ENCODE measurements at places on chromosomes 2 and 18.

- no peak overlapping the region for H3K4me3 ChIP-seq
- H3K27ac ChIP-seq: no peak overlapping the region
- H3K36me3 ChIP-seq: no peaks in the 10 kb centered on the region
- no peaks in the 10 kb centered on the region for H3K4me1 ChIP-seq
- H3K27me3 ChIP-seq: no peaks in the 10 kb centered on the region
- no peak for DNase-seq
These were observed 128.5 kb upstream of the SP5 start for GRCh38 chr2:170586571-170587095.

- DNase-seq: no peak
- H3K27me3 ChIP-seq: no peaks in the 10 kb centered on the region
- H3K27ac ChIP-seq: no peak overlapping the region
- H3K4me1 ChIP-seq: no peaks in the 10 kb centered on the region
These were observed 108.5 kb upstream of the COL3A1 start for GRCh38 chr2:188865681-188866080.

GRCh38 chr2:65960953-65961352, 474.0 kb upstream of the MEIS1 start:
- no peak overlapping the region for H3K4me3 ChIP-seq
- 0 out of 2 replicates have a peak, but pooled peaks cover 3% of the 10 kb centered on the region for H3K4me1 ChIP-seq
- no peak overlapping the region for H3K27ac ChIP-seq
- H3K36me3 ChIP-seq: no peaks in the 10 kb centered on the region
- H3K27me3 ChIP-seq: no peaks in the 10 kb centered on the region

- no peak overlapping the region for H3K27ac ChIP-seq
- no peak for DNase-seq
- no peaks in the 10 kb centered on the region for H3K36me3 ChIP-seq
- no peaks in the 10 kb centered on the region for H3K27me3 ChIP-seq
- no peak overlapping the region for H3K4me3 ChIP-seq
These were observed 36.4 kb upstream of the FOSL2 start for GRCh38 chr2:28356095-28356911.

- H3K36me3 ChIP-seq: no peaks in the 10 kb centered on the region
- no peak for DNase-seq
- H3K4me1 ChIP-seq: no peaks in the 10 kb centered on the region
- H3K27ac ChIP-seq: no peak overlapping the region
- no peak overlapping the region for H3K4me3 ChIP-seq
These were observed 19.0 kb downstream of the CRACDL start for GRCh38 chr2:98917031-98917471.

- peaks cover 4% of the 10 kb centered on the region for H3K36me3 ChIP-seq
- H3K4me1 ChIP-seq: no peaks in the 10 kb centered on the region
- H3K27ac ChIP-seq: no peak overlapping the region
- no peaks in the 10 kb centered on the region for H3K27me3 ChIP-seq
- peak; percentile 34 for DNase-seq
- no peak overlapping the region for H3K4me3 ChIP-seq
These were observed 152.9 kb upstream of the DNMT3A start for GRCh38 chr2:25494616-25495015.

- no peak overlapping the region for H3K27ac ChIP-seq
- DNase-seq: no peak
- no peaks in the 10 kb centered on the region for H3K27me3 ChIP-seq
- no peak overlapping the region for H3K4me3 ChIP-seq
- H3K4me1 ChIP-seq: peaks cover 2% of the 10 kb centered on the region
These were observed 640.6 kb downstream of the EPHA4 start for GRCh38 chr2:220931491-220931890.

DNA sequence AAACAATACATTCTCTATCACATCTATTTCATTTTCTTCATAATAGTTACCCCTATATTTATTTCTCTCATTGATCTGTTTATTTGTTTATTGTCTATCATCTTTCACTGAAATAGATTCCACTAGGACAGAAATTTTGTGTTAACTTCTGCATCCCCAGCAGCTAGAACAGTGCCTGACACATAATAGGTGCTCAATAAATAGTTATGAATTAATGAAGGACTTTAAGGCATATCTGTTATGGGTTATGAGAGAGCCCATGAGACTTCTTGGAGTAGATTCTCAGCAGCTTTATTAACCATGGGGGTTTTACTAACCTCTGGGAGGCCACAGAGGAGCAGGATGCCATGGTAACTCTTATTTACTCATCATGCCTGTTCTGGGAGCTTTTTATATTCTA, 144.6 kb downstream of the CDC42EP3 start:
- no peaks in the 10 kb centered on the region for H3K36me3 ChIP-seq
- no peaks in the 10 kb centered on the region for H3K4me1 ChIP-seq
- no peak for DNase-seq
- H3K27ac ChIP-seq: no peak overlapping the region

- no peak overlapping the region for H3K4me3 ChIP-seq
- H3K4me1 ChIP-seq: peaks cover 2% of the 10 kb centered on the region
- no peak for DNase-seq
- H3K27ac ChIP-seq: no peak overlapping the region
These were observed 124.5 kb downstream of the TMEM131 start for GRCh38 chr2:97871096-97871780.

- peak; percentile 65 for DNase-seq
- H3K27ac ChIP-seq: no peak overlapping the region
- H3K4me3 ChIP-seq: no peak overlapping the region
- H3K27me3 ChIP-seq: no peaks in the 10 kb centered on the region
- H3K36me3 ChIP-seq: peaks cover 18% of the 10 kb centered on the region
These were observed 28.0 kb downstream of the KIF3C start for GRCh38 chr2:25954199-25954752.

GRCh38 chr2:46309052-46309953, 12.1 kb downstream of the EPAS1 start:
- no peak for DNase-seq
- H3K27ac ChIP-seq: no peak overlapping the region
- no peak overlapping the region for H3K4me3 ChIP-seq
- H3K36me3 ChIP-seq: peaks cover 12% of the 10 kb centered on the region
- no peaks in the 10 kb centered on the region for H3K27me3 ChIP-seq

DNA sequence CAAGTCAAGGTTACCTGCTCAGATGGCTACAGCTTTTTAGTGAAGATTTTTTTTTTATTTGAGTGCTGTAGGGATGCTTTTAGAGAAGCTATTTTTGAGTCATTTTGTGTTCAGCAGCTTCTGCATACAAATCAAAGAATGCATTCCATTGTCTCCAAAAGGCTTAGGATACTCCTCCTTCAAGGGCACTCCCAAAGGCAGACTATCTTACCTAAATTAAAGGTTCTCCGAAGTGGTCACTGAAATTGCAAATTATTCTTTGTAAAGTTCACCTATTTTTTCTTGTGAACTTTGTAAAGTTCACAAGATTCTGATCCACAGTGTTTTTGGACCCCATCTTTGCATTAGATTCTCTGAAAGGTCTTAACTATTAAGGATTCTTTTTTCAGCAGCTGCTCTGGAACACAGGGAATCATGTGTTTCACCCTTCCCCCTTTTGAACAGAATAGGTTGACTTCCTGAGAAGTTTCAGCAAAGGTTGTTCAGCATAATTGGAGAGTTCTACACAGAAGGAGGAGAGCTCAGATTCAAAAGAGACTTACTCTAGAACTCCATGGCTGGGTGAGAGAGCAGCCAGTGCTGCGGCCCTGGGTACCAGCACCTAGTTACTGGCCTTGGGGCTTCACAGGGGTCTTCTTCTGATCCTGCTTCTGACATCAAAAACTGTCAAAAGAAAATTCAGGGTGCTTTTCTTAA, 14.5 kb downstream of the CLIP4 start:
- no peak for DNase-seq
- no peak overlapping the region for H3K27ac ChIP-seq
- H3K4me1 ChIP-seq: no peaks in the 10 kb centered on the region
- H3K27me3 ChIP-seq: no peaks in the 10 kb centered on the region

DNA sequence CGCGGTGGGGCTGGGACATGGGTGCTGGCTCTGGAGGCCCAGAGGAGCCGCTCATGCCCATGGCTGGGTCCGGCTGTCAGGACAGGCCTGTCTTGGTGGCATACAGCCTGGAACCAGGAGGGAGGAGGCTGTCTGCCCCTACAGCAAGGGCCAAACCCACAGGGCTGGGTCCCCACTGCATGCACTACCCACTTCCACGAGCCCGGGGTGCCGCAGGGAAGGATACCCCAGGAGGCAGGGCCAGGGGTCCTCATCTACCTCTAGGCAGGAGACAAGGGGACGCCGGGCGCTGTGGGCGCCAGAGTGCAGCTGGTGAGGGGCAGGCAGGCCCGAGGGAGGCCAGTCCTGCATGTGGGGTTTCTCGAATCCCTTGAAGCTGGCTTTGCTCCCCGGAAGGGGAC, 95.1 kb upstream of the GPC1 start:
- no peaks in the 10 kb centered on the region for H3K36me3 ChIP-seq
- no peak overlapping the region for H3K4me3 ChIP-seq
- no peak overlapping the region for H3K27ac ChIP-seq
- H3K27me3 ChIP-seq: no peaks in the 10 kb centered on the region
- H3K4me1 ChIP-seq: no peaks in the 10 kb centered on the region
